NCI-H226 (cell line): ENCODE measurements at places on chromosomes 5 and 9.

DNA sequence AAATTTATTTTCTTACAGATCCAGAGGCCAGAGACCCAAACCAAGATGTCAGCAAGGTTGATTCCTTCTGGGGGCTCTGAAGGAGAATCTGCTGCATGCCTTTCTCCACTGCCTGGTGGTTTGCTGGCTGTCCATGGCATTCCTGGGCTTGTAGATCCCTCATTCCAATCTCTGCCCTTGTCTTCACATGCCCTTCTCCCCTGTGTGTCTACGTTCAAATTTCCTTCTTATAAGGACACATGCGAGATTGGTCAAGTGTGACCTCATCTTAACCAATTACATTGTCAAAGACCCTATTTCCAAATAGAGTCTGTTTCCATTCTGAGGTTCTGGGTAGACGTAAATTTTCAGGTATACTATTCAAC is 84.5 kb upstream of the RAI14 start:
- peak; percentile 70 for DNase-seq

- DNase-seq = no peak
Observed at GRCh38 chr5:149172261-149172660, 31.0 kb downstream of the ABLIM3 start.

DNA sequence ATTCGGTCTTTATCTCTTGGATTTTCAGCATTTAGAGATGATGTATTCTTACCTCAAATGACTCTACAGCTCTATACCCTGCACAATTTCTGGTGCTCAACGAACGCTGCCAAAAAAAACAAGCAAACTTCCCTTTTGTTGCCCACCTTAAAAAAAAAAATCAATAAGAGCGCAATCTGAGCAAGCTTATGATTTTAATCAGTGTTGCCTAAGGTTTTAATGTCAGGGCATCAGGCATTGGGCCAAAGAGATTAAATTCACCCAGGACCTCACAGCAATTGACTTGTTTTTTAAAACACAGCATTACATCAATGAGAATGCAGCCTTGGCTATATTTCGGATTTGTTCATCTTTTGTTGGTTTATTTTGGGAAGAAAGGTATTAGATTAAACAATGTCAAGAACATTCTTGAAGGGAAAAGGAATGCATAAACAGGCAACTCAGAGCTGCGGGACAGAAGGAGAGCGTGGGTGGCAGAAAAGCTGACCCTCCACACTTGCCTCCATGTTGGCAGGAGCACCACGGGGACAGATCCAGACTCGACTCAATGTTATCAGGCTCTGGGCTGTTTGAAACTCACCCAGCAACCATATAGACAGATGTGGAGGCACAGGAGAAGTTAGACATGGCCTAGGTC is 127.5 kb upstream of the DAPK1 start:
- no peak for DNase-seq

DNA sequence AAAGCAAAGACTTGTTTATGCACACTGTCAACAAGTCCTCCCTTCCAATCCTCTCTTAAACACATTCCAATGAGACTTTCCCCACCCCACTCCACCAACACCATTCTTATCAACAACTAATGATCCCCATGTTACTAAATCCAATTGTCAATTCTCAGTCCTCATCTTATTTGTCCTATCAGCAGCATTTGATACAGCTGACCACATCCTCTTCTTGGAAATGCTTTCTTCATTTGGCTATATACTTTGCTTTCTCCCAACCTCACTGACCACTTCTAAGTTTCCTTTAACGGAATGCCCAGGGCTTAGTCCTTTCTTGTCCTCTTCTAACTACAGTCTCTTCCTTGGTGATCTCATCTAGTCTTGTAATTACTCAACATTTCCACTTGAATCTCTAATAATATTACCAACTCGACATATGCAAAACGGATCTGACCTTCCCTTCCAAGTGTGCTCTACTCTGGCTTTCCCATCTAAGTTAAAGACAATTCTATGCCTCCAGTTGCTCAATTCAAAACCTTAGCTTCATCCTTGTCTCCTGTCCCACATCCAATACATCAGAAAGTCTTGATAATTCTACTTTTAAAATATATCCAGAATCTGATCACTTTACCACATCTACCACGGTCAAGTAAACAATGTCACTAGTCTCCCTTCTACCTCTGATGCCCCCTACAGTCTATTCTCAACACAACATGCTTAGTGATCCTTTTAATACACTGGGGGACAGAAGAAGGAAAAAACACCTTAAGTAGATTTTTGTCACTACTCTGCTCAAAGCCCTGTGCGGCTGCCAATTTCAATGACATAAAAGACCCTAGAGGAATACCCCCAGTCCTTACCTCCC is 25.5 kb downstream of the AGTPBP1 start:
- DNase-seq = no peak

- DNase-seq = no peak
Observed at GRCh38 chr5:170161069-170161468, 55.4 kb downstream of the FOXI1 start.

DNA sequence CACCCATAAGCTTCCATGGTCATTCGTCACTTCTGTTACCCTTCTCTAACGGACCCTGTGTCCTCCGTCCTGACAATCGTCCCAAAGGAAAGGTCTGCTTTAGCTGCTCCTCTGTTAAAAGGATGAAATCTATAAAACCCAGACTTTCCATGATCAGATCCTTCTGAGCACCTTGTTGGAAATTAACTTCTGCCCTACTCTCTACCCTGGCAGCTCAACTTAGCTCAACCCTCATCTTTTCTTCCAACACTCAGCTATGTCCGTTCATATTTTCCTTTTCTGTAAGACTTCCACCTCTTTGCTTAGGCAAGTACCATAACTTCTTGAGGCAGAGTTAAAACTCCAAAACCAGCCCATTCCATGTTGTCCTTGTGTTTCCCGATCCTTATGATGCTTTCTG is 205.4 kb downstream of the SPATA31A6 start:
- no peak for DNase-seq

DNA sequence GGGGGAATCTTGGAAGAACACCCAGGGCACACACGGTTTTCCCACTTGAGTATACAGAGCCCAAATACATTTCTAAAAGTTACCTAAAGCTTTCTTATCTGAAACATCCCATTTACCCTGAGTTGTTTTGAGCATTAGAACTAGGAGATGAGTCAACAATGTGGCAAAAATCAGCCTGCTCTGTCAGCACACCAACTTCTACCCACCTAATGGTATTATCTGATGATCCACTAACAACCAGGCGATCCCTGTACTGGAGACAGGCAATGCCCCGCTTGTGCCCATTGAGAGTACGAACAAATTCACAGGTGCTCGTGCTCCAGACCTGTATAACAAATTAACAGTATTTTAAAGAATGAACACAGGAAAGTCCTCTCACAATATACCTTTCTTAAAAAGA is 87.0 kb downstream of the SMIM23 start:
- no peak for DNase-seq

- no peak for DNase-seq
Observed at GRCh38 chr5:81336556-81336955, 35.2 kb downstream of the ZCCHC9 start.

- DNase-seq = no peak
Observed at GRCh38 chr9:88808019-88808656, 183.1 kb upstream of the S1PR3 start.

- DNase-seq = no peak
Observed at GRCh38 chr5:127389601-127390000, 99.0 kb downstream of the MEGF10 start.

DNA sequence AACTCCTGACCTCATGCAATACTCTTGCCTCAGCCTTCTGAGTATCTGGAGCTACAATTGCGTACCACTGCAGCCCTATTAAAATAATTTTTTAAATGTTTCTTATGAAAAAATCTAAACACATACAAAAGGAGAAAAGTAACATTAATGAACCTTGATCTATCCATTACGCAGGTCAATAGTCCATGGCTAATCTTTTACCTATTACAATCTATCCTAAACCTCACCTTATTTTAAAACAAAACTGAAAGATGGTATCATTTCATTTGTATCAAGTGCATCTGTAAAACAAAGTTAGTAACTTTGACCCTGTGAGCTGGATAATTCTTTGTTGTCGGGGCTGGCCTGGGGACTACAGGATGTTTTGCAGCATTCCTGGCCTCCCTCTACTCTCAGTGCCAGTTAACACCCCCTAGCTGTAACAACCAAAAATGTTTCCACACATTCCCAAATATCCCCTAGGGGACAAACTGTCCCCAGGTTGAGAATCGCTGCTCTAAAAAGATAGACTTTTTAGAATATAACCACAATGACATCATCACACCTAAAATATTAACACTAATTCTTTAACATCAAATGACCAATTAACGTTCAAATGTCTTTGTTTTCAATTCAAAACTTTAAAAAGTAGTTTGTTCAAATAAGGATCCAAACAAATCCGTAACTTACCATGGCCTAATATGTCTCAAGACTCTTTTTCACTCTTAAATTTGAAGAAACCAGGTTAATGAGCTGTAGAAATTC is 54.8 kb downstream of the RNF38 start:
- DNase-seq = no peak

GRCh38 chr9:78272307-78272706 is 24.6 kb upstream of the PSAT1 start:
- DNase-seq = no peak

DNA sequence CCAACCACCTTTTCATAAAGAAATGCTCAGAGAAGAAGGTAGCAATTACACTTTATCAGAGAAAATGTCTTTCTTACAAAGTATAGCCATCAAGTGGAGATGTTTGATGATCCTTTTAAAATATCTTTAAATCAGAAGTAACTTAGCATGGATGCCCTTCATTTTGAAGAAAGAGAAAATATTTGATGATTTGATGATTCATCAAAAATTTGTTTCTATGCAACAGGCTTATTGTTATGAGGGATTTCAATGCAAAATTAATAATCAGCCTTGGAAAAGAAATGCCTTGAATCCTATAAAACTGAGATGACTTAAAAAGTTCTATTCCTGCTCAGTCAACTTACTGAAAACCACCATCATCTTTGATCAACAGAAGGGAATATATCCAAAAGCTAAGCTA is 291.6 kb downstream of the MLLT3 start:
- DNase-seq = no peak

- peak; percentile 98 for DNase-seq
Observed at GRCh38 chr5:68046445-68046844, 169.1 kb upstream of the PIK3R1 start.

- DNase-seq = no peak
Observed at GRCh38 chr5:56481428-56482357, 248.6 kb upstream of the ANKRD55 start.

DNA sequence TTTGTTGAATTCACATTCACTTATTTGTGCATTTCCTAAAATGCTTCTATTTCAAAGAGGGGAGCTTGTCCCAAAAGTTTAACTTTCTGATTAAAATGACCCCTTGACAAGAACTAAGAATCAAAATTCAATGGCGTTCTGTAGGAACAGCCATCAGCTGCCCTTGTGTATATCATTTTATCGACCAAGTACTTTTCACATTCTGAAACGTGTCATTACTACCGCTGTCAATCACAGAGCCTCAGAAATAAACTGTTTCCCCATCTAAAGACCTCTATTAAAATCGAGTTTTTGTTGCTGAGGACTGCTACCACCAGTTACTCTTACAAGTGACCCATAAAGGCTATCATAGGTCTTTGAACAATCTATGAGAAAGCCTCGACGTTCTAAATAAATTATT is 1.6 kb upstream of the FOXD1 start:
- no peak for DNase-seq

- no peak for DNase-seq
Observed at GRCh38 chr5:33769968-33770367, 121.8 kb downstream of the ADAMTS12 start.

GRCh38 chr5:137395011-137395755 is 103.9 kb downstream of the SPOCK1 start:
- no peak for DNase-seq

GRCh38 chr9:124483481-124483880 is 23.7 kb downstream of the NR5A1 start:
- DNase-seq = no peak

DNA sequence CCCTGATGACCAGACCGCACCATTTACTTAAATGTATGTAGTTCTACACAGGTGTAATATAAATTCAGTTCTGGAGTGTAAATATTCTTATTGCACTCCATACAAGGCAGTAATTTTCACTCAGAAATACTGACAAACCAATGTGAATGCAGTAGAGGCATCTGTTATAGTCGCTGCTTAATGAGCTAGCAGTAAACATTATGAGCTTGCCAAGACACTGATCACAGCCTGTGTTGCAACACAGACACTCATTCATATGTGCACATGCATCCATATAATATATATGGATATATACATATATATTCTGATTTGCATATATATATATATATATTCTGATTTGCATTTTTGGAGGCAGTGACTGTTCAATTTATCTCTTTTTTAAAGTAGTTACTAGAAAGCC is 435.1 kb upstream of the ST8SIA4 start:
- DNase-seq = no peak

GRCh38 chr5:136275601-136276000 is 82.6 kb upstream of the SMIM32 start:
- DNase-seq = no peak

- no peak for DNase-seq
Observed at GRCh38 chr5:154370813-154371212, 75.0 kb upstream of the SAP30L start.

GRCh38 chr9:74173284-74173683 is 323.9 kb upstream of the RORB start:
- DNase-seq = no peak

GRCh38 chr5:108251350-108251749 is 130.5 kb downstream of the FBXL17 start:
- peak; percentile 26 for DNase-seq

GRCh38 chr5:1793301-1793740 is 6.3 kb downstream of the MRPL36 start:
- DNase-seq = peak; percentile 8

- DNase-seq = no peak
Observed at GRCh38 chr5:103445426-103446035, 117.1 kb downstream of the NUDT12 start.

- DNase-seq = peak; percentile 81
Observed at GRCh38 chr5:96781031-96781971, 26.4 kb downstream of the ERAP1 start.

DNA sequence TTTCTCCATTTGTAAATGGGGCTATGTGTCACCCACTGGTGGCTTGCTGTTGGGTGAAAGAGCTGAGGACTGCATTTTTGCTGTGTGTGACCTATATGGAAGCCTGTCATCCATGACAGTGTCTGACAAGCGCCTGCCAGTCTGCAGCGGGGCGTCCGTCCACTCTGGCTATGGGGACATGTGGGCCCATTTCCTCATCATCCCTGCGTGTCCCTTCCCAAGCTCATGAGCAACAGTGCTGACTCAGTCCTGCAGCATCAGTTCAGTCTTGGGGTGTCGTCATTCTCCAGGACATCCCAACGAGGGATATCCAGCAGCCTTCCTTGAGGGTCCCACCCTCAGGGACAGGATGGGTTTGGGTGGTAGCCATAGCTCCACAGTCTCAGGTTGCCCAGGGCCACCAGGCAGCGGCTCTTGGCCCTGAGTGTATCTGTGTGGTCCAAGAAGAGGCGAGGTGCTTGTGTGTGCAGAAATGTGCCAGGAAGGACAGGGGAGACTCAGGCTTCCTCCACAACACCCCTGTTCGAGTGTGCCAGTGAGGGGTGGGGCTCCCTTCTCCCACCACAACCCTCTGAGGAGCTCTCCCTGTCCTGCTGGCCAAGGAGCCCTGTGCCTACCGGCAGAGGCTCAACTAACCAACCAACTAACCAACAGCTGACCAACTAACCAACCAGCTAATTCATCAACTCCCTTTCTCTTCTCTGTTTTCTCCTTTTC is 2.1 kb downstream of the FGD3 start:
- DNase-seq = no peak

GRCh38 chr5:25579111-25579510 is 934.3 kb upstream of the CDH10 start:
- no peak for DNase-seq
